ENCODE measurements at places on chromosomes 3 and 15.
A peak's percentile ranks its signal among the peaks of the same experiment; 100 is the strongest.

GRCh38 chr15:25668236-25668795, 194.8 kb downstream of the ATP10A start:
- DNase-seq = no peak

DNA sequence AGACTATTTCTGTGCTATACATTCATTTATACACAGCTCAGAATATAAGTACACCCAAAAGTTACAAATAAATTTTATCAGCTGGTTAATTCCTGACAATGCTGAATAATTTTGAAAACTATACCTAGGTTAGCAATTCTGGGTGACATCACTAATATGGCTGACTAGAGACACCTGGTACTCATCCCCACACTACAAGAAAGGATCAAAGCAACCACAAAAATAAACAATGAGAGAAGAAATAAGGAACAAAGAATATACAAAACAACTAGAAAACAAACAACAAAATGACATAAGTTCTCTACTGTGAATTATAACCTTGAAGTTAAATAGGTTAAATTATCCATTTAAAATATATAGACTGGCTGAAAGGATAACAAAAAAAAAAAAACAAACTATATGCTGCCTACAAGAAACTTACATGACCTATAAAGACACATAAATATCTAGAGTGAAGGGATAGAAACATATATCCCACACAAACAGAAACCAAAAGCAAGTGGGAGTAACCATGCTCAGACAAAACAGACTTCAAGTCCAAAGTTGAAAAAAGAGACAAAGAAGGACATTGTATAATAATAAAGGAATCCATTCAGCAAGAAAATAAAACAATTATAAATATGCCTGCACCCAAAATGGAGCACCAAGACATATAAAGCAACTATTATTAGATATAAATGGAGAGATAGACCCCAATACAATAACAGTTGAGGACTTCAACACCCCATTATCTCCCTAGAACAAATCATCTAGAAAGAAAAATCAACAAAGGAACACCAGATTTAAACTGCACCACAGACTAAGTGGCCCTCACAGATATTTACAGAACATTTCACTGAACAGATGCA, 57.8 kb downstream of the IMPG2 start:
- DNase-seq = no peak

- DNase-seq = no peak
These were observed 25.3 kb downstream of the MEF2A start for GRCh38 chr15:99590913-99591646.

DNA sequence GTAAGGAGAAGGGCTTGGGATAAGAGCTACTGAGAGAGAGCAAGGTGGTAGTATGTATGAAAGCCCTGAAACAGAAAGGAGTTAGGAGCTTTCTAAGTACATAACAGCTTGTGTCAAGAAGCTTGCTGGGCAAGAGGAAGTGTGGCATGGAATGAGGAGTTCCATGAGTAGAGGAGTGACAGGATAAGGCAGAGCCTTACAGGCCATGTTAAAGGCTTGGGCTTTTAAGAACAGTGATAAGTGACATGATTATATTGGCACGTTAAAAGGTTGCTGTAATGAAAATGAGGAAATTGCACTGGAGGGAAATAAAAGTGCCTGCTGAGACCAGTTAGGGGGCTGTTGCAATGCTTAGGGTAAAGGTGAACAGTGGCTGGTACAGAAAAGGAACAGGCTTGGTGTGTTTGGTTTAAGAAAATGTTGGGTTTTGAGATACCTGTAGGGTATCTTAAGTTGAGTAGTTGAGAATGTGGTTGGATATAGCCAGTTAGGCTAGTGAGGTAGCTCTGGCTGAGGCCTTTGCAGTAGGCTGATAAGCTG, 49.0 kb downstream of the MEF2A start:
- DNase-seq = no peak

DNA sequence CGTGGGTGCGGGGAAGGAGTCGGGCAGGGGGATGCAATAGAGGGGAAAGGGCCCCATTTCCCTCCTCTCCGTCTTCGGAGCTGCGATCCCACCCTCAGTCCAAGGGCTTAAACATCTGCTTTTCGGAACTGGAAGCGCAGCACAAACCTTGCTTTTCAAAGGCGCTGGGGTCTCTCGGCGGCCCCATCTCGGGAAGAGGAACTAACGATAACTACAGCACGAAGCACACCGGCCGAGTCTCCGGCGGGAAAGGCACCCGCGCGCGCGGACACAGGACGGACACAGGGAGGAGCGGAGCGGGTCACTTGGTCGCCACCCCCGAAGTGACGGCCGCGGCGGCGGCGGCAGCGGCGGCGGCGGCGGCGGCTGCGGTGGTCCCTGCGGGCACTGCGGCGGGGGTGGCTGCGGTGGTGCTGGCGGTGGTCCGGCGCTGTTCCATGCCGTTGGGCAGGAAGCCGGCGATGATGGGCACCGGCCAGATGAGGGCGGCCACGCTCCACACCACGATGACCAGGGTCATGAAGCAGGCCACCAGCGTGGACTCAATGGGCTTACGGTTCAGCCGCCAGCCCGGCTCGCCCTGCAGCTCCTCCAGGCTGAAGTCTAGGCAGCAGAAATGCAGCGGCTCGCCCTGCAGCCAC, 1.1 kb downstream of the TMEM158 start:
- DNase-seq = peak; percentile 73

DNA sequence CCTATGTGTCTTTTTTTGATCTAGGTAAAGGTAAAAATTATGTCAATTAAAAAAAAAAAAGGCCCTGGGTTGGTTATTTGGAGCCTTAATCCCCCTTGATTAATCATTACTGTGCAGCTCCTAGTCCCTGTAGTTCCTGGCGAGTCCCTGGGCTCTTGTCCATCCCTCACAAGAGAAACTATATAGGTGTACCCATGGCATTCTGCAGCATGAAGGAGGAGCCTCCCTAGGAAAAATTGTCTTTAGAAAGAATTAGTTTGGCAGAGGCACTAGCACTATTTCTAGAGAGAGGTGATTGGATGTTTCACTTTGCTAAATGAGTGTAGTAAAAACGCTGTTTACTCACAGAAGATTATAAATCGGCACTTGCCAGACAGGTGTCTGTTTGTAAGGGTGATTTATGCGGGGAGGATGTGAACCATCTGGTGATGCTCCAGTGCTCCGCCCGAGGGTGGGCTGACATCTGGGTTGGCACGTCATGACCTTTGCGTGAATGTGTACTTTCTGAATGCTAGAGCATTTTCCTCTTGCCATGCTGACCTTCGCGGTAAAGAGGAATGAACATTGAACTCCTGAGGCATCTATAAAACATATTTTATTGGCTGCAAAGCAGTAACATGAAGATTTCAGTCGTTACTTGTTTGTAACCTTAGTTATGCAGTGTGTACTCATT, 12.6 kb downstream of the PLCL2 start:
- DNase-seq = peak; percentile 94

- no peak for DNase-seq
These were observed 112.3 kb downstream of the IQCH start for GRCh38 chr15:67366904-67367303.

DNA sequence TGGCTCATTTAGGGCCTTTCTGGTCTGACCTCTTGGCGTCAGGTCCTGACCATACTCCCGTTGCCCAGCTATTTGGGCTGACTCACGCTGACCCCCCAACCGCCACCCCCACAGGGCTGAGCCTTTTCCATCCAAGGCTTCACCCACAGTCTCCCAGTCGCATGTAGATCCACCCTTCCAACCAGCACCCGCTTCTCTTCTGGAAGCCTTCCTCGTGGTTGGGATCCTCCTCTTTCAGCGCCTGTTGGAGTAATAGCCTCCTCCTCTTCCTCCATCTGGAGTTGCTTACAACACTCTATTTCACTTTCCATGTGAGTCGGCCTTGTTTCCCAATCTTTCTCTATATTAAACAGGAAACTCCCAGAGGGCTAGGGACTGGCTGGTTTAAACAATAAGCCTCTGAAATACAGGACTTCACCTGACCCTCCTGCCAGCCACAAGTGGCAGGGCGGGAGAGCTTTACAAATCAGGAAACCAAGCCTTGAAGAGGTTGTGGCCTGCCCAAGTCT, 2.1 kb upstream of the ALAS1 start:
- peak; percentile 44 for DNase-seq

DNA sequence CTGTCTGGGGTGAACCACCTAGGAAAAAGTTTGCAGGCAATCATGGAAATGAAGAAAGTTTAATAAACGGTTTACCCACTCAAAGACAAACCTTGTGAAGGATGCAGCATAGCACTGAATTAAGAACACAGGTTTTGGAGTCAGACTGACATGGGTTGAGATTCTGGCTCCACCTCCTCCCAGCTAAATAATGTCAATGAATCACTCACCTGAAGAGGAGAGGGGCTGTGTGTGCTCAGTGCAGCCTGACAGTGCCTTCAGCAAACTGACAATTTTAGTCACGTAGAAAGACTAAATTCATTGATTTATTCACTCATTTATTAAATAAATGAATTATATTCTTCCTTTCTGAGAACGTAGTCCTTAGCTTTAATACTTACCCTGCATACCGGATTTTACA, 18.9 kb downstream of the NR1I2 start:
- no peak for DNase-seq

- no peak for DNase-seq
These were observed 8.5 kb downstream of the SNRPA1 start for GRCh38 chr15:101286471-101287114.

DNA sequence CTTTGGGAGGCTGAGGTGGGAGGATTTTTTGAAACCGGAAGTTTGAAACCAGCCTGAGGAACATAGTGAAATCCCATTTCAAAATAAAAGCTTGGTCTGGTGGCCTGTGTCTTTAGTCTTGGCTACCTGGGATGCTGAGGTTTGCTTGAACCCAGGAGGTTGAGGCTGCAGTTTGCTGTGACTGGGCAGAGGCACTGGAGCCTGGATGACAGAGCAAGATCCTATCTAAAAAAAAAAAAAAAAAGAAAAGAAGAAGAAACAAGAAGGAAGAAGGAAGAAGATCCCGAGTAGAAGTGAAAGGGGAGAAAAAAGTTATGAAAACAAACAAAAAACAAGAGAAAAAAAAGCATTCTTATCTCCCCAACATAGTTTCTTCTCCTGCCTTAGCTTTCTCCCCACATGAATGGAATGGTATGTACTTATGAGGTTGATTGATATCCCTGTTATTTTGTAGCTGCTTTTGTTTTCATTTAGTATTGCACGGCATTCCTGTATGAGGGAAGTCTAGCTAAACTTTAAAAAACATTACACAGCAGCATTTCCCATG, 42.4 kb downstream of the TMEM40 start:
- DNase-seq = no peak

DNA sequence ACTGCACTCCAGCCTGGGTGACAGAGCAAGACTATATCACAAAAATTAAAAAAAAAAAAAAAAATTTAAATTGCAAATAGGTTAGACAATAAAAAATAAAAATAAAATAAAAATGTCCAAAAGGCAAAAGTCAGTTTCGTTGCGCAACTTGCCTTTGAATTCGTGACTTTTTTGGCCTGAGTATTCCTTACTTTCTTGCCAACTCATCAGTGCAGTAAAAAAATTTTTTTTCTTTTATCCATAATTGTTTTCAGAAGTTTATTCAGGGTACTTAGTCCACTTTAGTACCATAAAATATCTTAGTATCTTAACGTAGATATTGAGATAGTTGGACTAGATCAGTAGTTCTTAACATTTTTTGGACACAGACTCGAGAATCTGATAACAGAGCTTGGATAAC, 22.4 kb upstream of the CILP start:
- DNase-seq = no peak

- DNase-seq = peak; percentile 11
These were observed 140.4 kb downstream of the NEK10 start for GRCh38 chr3:27228805-27229204.

- DNase-seq = no peak
These were observed 44.6 kb downstream of the CD47 start for GRCh38 chr3:108046247-108046646.

GRCh38 chr3:36894914-36895313, 49.9 kb downstream of the TRANK1 start:
- DNase-seq = no peak

DNA sequence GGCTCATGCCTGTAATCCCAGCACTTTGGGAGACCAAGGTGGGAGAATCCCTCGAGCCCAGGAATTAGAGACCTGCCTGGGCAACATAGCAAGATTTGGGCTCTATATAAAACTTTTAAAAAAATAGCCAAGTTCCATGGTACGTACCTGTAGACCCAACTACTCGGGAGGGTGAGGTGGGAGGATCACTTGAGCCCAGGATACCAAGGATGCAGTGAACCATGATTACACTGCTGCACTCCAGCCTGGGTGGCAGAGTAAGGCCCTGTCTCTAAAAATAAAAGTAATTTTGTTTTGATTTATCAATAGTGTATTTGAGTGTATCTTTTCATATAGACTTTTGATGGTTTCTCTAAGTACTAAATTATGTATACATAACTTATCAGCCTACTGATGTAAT, 63.1 kb downstream of the LSM3 start:
- DNase-seq = no peak

DNA sequence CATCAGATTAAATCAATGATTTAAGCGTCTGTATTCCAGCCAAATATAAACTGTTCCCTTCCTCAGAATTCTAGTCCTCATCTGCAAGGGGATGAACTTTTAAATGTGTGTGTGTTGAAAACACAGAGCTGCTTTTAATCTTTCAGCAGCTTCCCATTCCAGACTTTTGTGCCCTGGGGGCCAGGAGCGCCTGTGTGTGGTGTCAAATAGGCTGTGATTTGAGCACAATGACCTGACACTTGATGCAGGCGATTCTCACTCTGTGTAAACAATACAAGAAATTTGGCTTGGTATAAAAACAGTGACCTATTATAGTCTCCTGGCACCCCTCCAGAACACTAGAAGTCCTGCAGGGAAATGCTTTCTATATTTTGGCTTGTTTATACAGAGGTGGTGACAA, 274.6 kb upstream of the ROPN1 start:
- DNase-seq = peak; percentile 87

- DNase-seq = no peak
These were observed 17.6 kb downstream of the ASB14 start for GRCh38 chr3:57274845-57275244.

- no peak for DNase-seq
These were observed 112.5 kb upstream of the THBS1 start for GRCh38 chr15:39468331-39468730.

DNA sequence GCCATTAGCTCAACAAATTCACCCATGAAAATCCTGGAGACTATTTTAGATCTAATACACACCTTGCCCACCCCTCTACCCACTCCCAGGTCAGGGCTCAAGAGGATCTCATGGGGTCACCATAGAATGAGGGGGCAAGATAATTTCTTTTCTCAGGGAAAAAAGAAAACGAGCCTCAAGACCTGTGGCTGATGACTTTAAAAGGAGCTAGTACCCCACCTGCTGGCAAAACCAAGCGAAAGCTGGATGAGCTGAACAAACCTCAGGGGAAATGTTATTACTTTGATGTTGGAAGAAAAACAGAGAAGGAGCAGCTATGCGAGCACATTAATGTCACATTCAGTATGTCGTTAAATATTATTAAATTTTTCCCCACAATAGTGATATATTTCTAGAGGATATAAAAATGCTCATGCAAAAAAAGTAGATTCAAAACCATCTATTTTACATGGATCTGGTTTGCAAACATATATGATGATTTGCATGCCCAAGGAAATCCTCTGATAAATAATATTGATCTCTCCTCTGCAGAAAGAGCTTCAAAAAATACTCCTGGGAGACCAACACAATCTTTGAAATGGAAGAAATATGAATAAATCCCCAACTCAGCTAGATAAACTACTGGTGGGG, 37.7 kb downstream of the PLD1 start:
- peak; percentile 74 for DNase-seq
